Frontal cortex (tissue), 4 donors: ENCODE measurements at places on chromosomes 16 and 17. TPM values are rescaled to one million over a fixed set of nuclear protein-coding genes. Genes with fewer than 3 reads are reported as not detected.

Gene MLLT6
- total RNA-seq, result 16.3 TPM

Gene IRX3
- under 0.01 TPM for total RNA-seq

Gene CDH8
- 39.9 TPM for total RNA-seq

Gene LCMT1
- total RNA-seq, result 53.4 TPM

Gene GNGT2
- total RNA-seq, result not detected

Gene CFAP97D1
- not detected for total RNA-seq

Gene KRTAP3-1
- not detected for total RNA-seq

Gene KRTAP4-6
- total RNA-seq, result not detected

Gene SLC38A8
- total RNA-seq, result not detected

Gene CCL4L2
- 2.4 TPM for total RNA-seq

Gene C17orf78
- not detected for total RNA-seq
